Esophagus muscularis mucosa (tissue), 4 donors: ENCODE measurements at places on chromosomes 2 and 18. TPM values are rescaled to one million over a fixed set of nuclear protein-coding genes. Genes with fewer than 3 reads are reported as not detected.

SANBR gene
- 7.3 TPM for total RNA-seq

STARD6 gene
- not detected for total RNA-seq

C2orf72 gene
- total RNA-seq, result not detected

R3HDM1 gene
- total RNA-seq, result 19.8 TPM

PMAIP1 gene
- 0.42 TPM for total RNA-seq

PLEK gene
- total RNA-seq, result 5.8 TPM

DSG4 gene
- not detected for total RNA-seq

VIL1 gene
- 0.86 TPM for total RNA-seq

KCNJ13 gene
- total RNA-seq, result not detected

GREB1 gene
- total RNA-seq, result 8.0 TPM

DNA sequence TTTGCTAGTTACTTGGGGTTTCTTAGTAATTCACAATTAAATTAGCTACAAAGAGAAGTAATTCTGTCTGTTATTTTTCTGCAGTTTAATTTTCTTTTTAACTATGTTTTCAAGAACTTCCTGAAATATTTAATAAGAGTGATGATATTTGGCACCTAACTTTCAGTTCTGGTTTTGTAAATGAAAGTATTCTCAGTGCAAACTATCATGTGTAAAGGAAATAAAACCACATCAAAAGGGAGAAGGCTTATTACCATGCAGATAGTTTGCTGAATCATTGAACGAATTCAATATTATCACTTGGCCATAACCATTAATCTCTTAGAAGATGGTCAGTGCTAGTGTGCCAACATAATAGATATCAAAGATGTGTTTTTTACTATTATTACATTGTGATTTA is 29.2 kb downstream of the DYTN start:
- H3K4me1 ChIP-seq, result no peaks in the 10 kb centered on the region
- no peak overlapping the region for H3K4me3 ChIP-seq
- no peaks in the 10 kb centered on the region for H3K36me3 ChIP-seq
- DNase-seq, result no peak

- peak overlapping the region; percentile 36 for H3K27ac ChIP-seq
- peaks cover 37% of the 10 kb centered on the region for H3K4me1 ChIP-seq
- no peaks in the 10 kb centered on the region for H3K36me3 ChIP-seq
- no peak overlapping the region for H3K4me3 ChIP-seq
Observed at GRCh38 chr18:46253498-46253897, 149.3 kb downstream of the HAUS1 start.

DNA sequence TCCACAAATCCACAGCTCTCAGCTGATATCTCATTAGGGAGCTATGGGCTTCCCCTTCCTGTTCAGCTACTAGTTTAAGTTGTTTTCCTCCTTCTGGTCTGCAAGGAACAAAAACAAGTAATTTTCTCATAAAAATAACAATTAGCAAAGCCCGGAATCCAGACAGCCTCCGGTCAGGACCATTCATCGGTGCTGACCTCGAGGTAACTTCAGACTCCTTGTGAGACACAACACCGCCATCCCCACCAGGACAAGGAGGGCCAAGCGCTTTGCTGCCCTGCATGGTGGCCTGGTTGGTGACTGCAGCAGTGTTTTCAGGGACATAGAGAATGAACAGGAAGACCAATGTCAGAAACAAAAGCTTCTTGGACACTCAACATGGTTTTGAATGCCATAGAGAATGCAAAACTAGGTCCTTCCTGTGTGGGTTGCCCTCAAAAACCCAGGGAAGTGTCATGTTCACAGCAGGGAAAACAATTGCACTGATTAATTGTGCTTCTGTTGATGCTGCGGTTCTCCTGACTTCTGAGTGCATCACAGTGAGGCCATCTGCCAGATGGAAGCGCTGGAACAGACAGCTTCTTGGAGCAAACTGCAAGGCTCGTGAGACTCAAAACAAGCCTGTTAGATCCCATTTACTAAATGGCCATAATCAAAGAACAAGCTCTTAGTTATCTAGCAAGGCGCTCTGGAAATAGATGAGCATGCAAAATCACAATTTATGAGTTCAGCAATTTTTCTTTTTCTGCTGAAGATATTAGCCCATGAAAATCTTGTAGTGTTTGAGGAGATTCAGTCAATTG is 77.1 kb downstream of the HS1BP3 start:
- DNase-seq, result no peak
- H3K4me1 ChIP-seq, result peaks cover 91% of the 10 kb centered on the region
- no peaks in the 10 kb centered on the region for H3K27me3 ChIP-seq
- H3K27ac ChIP-seq, result peak overlapping the region; percentile 66

DNA sequence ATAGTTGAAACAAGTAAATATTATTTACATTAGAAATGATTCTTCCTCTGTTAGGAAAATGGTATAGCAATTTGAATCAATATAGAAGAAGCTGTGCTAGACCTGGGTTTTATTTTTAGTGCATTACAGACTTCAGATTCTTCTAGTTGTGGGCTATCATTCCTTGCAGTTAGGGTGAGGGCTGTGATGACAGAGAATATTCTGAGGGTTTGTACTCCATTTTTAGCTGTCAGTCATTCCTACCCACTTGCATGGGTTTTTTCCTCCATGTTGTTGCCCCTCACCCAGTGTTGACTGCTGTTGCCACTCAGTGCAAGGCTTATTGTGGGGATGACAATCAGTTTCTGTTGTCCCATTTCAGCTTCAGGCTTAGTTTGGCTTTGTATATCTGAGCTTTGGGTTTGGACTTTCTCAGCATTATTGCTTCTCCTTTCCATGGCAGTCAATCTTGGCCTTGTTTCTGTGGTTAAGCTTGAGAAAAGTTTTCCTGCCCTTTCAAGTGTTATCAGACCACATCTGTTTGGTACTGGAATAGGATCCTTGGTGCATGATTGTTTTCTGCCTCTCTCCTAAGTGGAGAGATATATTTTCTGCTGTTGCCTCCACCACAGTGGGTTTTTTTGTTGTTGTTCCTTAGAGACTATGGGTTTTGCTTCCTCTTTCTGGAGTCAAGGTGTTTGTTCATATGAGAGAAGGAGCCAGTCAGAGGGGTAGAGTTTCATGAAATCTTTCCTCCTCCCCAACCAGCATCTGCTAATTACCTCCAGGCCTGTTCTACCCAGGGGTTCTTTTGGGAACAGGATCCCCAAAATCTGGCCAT is 312.7 kb upstream of the CWC22 start:
- no peaks in the 10 kb centered on the region for H3K27me3 ChIP-seq
- H3K4me3 ChIP-seq, result no peak overlapping the region
- H3K4me1 ChIP-seq, result no peaks in the 10 kb centered on the region
- H3K36me3 ChIP-seq, result no peaks in the 10 kb centered on the region
- DNase-seq, result no peak

- H3K4me1 ChIP-seq, result peaks cover 33% of the 10 kb centered on the region
- DNase-seq, result no peak
- H3K4me3 ChIP-seq, result no peak overlapping the region
- no peaks in the 10 kb centered on the region for H3K36me3 ChIP-seq
Observed at GRCh38 chr2:241298673-241299072, 16.8 kb downstream of the HDLBP start.

DNA sequence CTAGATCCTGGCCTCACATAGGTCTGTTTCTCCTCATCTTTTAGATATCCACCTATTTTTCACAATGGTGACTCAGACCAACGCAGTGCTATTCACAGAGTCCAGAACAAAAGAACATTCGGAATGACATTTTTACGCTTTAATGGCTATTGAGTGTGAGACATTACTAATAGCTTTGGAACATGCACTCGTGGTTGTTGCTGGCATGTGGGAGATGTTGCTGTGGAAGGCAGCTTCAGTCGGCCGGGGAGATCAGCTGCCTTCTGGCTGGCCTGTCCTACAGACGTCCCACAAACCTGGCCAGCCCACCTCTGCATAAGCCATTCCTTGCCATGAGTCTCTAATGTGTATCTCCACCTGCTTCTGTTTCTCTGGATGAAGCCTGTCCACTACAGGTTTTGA is 3.4 kb downstream of the MBP start:
- H3K4me1 ChIP-seq, result peaks cover 75% of the 10 kb centered on the region
- H3K4me3 ChIP-seq, result no peak overlapping the region
- H3K27me3 ChIP-seq, result peaks cover 5% of the 10 kb centered on the region
- no peak for DNase-seq
- H3K27ac ChIP-seq, result peak overlapping the region; percentile 70

GRCh38 chr2:140457483-140457882 is 1673.3 kb downstream of the LRP1B start:
- no peak overlapping the region for H3K4me3 ChIP-seq
- H3K4me1 ChIP-seq, result no peaks in the 10 kb centered on the region
- no peaks in the 10 kb centered on the region for H3K36me3 ChIP-seq
- H3K27me3 ChIP-seq, result no peaks in the 10 kb centered on the region
- DNase-seq, result no peak

DNA sequence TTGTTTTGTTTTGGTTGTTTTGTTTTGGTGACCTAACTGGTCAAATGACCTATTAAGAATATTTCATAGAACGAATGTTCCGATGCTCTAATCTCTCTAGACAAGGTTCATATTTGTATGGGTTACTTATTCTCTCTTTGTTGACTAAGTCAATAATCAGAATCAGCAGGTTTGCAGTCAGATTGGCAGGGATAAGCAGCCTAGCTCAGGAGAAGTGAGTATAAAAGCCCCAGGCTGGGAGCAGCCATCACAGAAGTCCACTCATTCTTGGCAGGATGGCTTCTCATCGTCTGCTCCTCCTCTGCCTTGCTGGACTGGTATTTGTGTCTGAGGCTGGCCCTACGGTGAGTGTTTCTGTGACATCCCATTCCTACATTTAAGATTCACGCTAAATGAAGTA is at the start of gene TTR:
TSS of gene TTR (plus strand) at position 250 of the 400 bp plus-strand sequence. CDS start at position 276, 26 bp downstream.
- no peaks in the 10 kb centered on the region for H3K36me3 ChIP-seq
- H3K27me3 ChIP-seq, result no peaks in the 10 kb centered on the region
- DNase-seq, result no peak
- H3K4me1 ChIP-seq, result no peaks in the 10 kb centered on the region
- no peak within 1 kb of the TSS for H3K4me3 ChIP-seq
- H3K27ac ChIP-seq, result no peak within 1 kb of the TSS

DNA sequence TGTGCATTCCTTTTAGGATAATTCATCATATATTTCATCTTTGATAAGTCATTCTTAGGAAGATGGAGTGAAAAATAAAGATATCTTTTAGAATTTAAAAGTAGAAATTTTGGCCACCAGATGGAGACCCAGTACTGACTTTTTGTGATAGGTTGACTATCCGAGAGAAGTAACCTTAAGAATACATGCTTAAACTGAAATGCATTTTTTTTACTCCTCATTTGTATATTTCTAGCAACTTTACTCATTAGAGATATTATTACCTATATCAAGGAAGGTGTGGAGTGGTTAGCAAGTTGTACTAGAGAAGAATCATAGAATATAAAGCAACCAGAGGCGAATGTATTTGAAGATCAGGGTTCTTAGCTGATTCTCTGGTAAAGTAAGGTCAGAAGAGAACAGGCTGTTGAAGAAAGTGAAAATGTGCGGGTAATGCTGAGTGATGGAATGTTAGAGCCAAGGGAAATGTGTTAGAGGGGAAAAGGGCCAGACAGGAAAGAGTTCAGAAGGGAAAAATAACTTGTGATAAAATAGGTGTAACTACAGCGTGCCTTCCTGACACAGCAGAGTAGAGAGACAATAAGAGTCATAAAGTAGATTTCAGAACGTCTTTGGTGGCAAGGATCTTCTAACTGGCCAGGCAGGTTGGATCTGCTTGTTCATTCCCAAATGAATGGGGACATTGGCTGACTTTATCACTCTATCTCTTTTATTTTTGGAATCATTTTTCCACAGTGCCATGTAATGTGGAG is 52.3 kb downstream of the TDRD15 start:
- H3K27ac ChIP-seq, result no peak overlapping the region
- H3K4me3 ChIP-seq, result no peak overlapping the region
- no peak for DNase-seq

- peak overlapping the region; percentile 93 for H3K27ac ChIP-seq
- DNase-seq, result no peak
- no peaks in the 10 kb centered on the region for H3K36me3 ChIP-seq
Observed at GRCh38 chr18:49459404-49460171, 857 bp downstream of the DYM start.

GRCh38 chr2:203876328-203876727 is 8.8 kb downstream of the CTLA4 start:
- peaks cover 7% of the 10 kb centered on the region for H3K4me1 ChIP-seq
- no peaks in the 10 kb centered on the region for H3K36me3 ChIP-seq
- H3K27me3 ChIP-seq, result no peaks in the 10 kb centered on the region

- no peaks in the 10 kb centered on the region for H3K27me3 ChIP-seq
- peaks cover 30% of the 10 kb centered on the region for H3K36me3 ChIP-seq
- no peak for DNase-seq
Observed at GRCh38 chr2:63888490-63889402, 47.0 kb downstream of the UGP2 start.

GRCh38 chr2:20187331-20187730 is 37.6 kb downstream of the SDC1 start:
- no peaks in the 10 kb centered on the region for H3K36me3 ChIP-seq
- no peaks in the 10 kb centered on the region for H3K27me3 ChIP-seq
- no peak for DNase-seq
- no peak overlapping the region for H3K27ac ChIP-seq

- H3K4me1 ChIP-seq, result no peaks in the 10 kb centered on the region
- no peak overlapping the region for H3K4me3 ChIP-seq
- no peaks in the 10 kb centered on the region for H3K27me3 ChIP-seq
Observed at GRCh38 chr2:70312560-70312959, 10.7 kb upstream of the FAM136A start.

DNA sequence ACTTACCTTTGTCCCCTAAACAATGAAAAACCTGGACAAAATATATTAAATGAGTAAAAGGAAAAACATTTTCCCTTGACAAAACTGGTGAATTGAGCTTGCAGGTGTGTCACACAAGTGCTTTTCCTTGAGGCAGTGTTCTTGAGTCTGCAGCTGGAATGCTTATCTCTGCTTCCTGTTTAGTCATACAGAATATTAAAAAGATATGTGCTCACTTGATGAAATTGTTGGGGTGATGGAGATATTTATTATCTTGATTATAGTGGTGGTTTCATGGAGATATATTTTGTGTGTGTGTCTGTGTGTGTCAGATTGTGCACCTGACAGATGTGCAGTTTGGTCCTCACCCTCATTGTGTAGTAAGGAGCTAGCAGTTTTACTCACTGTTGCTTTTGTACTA is 3.3 kb downstream of the TAF1B start:
- H3K36me3 ChIP-seq, result peaks cover 43% of the 10 kb centered on the region
- H3K27me3 ChIP-seq, result no peaks in the 10 kb centered on the region
- H3K27ac ChIP-seq, result no peak overlapping the region
- no peak overlapping the region for H3K4me3 ChIP-seq
- peaks cover 13% of the 10 kb centered on the region for H3K4me1 ChIP-seq

DNA sequence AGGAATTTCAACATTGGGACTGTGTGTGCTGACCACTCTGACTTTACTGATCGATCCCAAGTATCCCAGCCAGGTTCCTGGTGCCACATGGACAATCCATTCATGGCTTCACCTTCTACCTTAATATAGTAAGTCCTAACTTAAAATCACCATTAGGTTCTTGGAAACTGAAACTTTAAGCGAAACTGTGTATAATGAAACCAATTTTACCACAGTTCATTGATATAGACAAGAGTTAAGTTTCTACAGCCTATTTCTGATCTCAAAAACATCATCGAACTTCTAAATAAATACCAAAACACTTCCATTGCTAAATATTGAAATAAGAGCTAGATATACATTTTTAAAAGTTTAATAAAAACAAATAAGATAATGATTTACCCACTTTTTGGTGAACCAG is 4.4 kb upstream of the EXOC6B start:
- H3K27ac ChIP-seq, result no peak overlapping the region
- no peaks in the 10 kb centered on the region for H3K36me3 ChIP-seq
- peaks cover 4% of the 10 kb centered on the region for H3K4me1 ChIP-seq
- no peak overlapping the region for H3K4me3 ChIP-seq
- DNase-seq, result no peak
